ENCODE measurements at places on chromosomes 7 and 10. TPM values are rescaled to one million over a fixed set of nuclear protein-coding genes. Genes with fewer than 3 reads are reported as not detected.

Gene NUTM2D
- 2.9 TPM for total RNA-seq

Gene DNAJC2
- 35.8 TPM for total RNA-seq

Gene SPACDR
- 1.3 TPM for total RNA-seq

Gene IPMK
- 4.2 TPM for total RNA-seq

Gene ACTL6B
- not detected for total RNA-seq

- H3K27me3 ChIP-seq = no peaks in the 10 kb centered on the region
- no peak overlapping the region for H3K4me3 ChIP-seq
- peaks cover 13% of the 10 kb centered on the region for H3K36me3 ChIP-seq
- DNase-seq = no peak
- no peaks in the 10 kb centered on the region for H3K4me1 ChIP-seq
Measured at GRCh38 chr7:131483586-131483985, 72.8 kb downstream of the PODXL start.

DNA sequence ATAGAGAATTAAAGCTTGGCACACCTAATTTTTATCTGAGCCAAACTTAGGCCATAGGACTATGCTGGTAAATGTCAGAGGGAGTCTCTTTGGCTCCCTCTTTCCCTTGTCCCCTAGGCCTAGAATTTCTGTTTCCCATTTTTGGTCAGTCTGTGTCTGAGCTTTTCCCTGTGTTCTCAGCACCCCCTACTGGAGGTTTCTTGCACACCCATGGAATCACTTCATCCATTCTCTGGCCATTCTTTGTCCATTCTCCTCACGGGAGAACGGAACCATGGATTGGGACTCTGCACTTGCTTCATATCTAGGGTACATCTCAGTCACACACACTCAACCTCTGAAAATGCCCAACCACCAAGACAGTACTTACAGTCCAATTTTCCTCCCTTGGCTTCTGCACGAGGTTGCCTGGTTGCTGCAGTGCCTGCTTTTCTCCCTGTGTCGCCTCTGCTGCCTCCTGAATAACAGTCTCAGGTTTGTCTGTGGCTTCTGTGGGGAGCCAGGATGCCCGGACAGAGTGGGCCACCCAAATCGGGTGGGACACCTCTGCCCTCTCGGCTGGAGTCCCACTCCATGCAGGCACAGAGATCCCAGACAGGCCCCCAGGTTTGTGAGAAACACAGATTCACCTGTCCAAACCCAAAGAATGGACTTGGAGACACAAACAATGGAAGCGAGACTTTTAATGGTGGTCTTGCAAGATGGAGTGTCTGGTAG lies 35.1 kb upstream of the DNAH11 start:
- no peaks in the 10 kb centered on the region for H3K27me3 ChIP-seq
- H3K4me3 ChIP-seq = no peak overlapping the region

DNA sequence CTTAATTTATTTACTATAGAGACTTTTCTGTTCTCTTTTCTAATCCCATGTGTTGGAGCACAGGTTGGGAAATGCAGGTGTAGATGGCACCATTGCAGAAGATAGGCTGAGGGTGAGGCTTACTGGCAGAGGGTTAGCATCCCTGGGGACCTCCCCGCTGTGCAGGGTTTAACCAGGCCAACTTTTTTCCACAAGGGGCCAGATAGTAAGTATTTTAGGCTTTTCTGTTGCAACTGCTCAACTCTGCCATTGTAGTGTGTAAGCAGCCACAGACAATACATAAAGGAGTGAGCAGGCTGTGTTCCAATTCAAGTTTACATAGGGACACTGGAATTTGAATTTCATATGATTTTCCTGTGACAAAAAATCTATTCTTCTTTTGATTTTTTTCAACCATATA lies 34.6 kb upstream of the AOAH start:
- no peaks in the 10 kb centered on the region for H3K27me3 ChIP-seq
- no peaks in the 10 kb centered on the region for H3K36me3 ChIP-seq
- H3K4me1 ChIP-seq = no peaks in the 10 kb centered on the region
- no peak overlapping the region for H3K27ac ChIP-seq
- H3K4me3 ChIP-seq = no peak overlapping the region
- no peak for DNase-seq

- DNase-seq = no peak
- H3K36me3 ChIP-seq = no peaks in the 10 kb centered on the region
- H3K27ac ChIP-seq = peak overlapping the region; percentile 11
- no peak overlapping the region for H3K4me3 ChIP-seq
- no peaks in the 10 kb centered on the region for H3K27me3 ChIP-seq
- H3K4me1 ChIP-seq = peaks cover 22% of the 10 kb centered on the region
Measured at GRCh38 chr7:100208911-100209408, 10.8 kb upstream of the PVRIG start.

GRCh38 chr7:41701068-41701941 lies 1.6 kb downstream of the INHBA start:
- DNase-seq = no peak
- peaks cover 40% of the 10 kb centered on the region for H3K27me3 ChIP-seq
- no peak overlapping the region for H3K27ac ChIP-seq
- H3K4me1 ChIP-seq = no peaks in the 10 kb centered on the region

DNA sequence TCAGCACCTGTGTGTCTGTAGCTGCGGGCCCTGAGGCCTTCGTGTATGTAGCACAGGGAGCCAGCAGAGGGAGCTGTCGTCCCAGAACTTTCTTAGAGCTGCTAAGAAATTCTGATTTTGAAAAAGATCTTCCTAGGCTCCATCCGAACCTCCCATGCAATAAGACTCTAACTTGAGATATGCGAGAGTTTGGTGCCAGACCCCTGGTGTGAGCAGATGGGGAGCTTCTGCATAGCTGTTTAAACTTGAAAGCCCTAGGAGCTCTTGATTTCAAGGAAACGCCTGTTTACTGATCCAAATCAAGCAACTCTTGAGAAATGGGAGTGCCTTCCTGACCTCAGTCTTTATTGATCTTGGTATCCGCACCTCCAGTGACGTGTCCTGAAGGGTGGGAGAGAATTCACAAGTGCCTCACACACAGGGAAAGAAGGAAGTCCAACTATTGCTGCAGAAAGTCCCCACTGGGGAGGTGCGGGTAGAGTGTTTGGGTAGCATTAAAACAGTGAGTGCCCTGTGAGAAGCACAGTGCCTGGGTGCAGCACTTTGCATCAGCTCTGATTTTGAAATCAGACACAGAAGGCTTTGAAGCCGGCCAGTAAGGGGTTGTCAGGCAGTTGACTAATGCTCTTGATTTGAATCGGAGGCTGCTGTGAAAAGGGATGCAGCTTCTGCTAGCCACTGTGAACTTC lies 66.4 kb upstream of the STRIP2 start:
- peaks cover 11% of the 10 kb centered on the region for H3K4me1 ChIP-seq
- peak; percentile 57 for DNase-seq
- no peak overlapping the region for H3K27ac ChIP-seq
- no peak overlapping the region for H3K4me3 ChIP-seq
- H3K36me3 ChIP-seq = peaks cover 3% of the 10 kb centered on the region
- no peaks in the 10 kb centered on the region for H3K27me3 ChIP-seq

DNA sequence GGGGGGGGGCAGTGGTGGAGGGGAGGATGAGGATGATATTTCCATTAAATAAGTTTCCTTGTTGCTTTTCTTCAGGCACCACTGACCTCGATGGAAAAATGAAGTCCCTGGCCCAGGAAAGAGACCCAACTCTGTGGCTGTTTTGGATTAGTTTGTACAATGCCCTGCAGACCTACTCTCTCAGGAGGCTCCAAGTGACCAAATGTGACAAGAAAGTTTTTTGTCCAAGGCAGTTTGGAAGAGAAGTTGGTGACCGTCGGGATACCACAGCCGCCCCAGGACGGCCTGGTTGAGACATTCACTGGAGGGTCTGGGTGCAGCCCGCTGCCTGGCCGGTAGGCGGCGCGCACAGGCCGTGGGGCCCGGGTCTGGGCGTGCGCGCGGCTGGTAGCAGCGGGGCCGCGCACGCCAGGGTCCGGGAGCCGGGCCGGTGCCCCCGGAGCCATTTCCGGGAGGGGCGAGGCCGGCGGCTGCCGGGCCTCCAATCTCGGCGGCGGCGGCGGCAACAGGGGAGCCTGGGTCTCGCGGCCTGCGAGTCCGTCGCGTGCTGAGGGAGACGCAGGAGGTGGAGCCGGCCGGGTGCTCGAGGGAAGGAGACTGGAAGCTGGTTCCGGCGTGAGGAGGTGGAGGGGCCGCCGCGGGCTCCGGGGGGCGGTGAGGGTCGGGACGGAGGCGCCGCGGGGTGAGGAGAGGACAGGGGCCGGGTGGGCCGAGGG lies at the start of gene SGPL1:
Gene SGPL1 (plus strand): TSS at position 445 of the 716 bp plus-strand sequence. CDS start 906 bp downstream, outside the sequence.
- H3K4me1 ChIP-seq = no peaks in the 10 kb centered on the region
- H3K36me3 ChIP-seq = peaks cover 6% of the 10 kb centered on the region
- DNase-seq = peak; percentile 86
- H3K4me3 ChIP-seq = peak within 1 kb of the TSS; percentile 70
- peak within 1 kb of the TSS; percentile 65 for H3K27ac ChIP-seq
- H3K27me3 ChIP-seq = no peaks in the 10 kb centered on the region

DNA sequence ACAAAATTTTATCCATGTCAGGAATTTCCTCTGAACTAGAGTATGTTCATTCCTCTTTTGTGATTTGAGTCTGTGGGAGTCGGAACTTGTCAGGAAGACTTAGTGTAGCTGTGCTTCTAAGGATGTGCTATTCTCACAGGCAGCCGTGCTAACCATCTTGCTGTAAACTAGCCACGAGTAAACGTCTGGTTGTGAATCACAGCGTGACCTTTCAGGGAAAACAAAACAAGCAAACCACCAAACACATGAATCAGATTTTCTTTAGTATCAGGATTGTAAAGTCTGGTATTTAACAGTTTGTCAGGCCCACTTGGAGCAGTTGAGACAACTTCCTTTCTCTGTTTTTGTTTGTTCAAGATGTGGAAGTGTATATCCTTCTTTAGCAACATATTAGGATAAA lies 32.0 kb downstream of the AUTS2 start:
- no peak for DNase-seq
- no peaks in the 10 kb centered on the region for H3K36me3 ChIP-seq
- H3K27me3 ChIP-seq = no peaks in the 10 kb centered on the region
- H3K4me1 ChIP-seq = no peaks in the 10 kb centered on the region

Data from T-cell (primary cell).